ENCODE measurements at places on chromosomes 5 and 9.

DNA sequence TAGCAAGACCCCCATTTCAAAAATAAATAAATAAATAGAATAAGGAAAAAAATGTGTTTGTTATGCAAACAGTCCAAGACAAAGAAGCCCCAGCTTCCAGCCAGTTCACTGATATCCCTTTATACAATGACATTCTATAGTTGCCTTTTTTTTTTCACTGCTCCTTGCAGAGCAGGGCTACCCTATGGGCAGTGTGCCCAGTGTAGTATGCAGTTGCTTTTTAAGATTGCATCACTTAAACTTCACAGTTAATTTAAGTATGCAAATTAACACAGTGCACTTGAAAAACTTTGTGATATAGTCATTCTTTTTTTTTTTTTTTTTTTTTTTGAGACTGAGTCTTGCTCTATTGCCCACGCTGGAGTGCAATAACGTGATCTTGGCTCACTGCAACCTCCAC, 40.8 kb upstream of the ARRDC3 start:
- DNase-seq = no peak

- no peak for DNase-seq
Observed at GRCh38 chr9:124164811-124165210, 92.9 kb upstream of the NEK6 start.

- no peak for DNase-seq
Observed at GRCh38 chr9:127014216-127014909, 99.8 kb downstream of the RALGPS1 start.

DNA sequence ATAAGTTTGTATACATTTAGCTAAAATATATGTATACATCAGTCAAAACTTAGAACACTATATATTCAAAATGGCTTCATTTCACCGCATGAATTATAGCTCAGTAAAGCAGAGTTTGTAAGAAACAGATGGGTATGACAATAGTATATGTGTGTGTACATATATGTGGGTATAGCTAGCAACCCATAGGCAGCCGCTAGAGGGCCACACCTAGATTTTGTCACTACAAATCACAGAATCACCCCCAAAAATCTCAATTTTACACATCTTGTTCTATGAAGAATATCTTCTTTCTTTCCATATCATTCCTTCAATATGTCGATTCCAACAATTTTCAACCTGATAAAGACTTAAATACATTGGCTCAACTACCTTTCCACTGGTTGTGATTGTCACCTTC, 357.8 kb upstream of the CCNG1 start:
- DNase-seq = no peak

- DNase-seq = no peak
Observed at GRCh38 chr5:121816164-121816563, 35.5 kb upstream of the FTMT start.

GRCh38 chr5:166285361-166285760, 2006.1 kb upstream of the WWC1 start:
- no peak for DNase-seq

DNA sequence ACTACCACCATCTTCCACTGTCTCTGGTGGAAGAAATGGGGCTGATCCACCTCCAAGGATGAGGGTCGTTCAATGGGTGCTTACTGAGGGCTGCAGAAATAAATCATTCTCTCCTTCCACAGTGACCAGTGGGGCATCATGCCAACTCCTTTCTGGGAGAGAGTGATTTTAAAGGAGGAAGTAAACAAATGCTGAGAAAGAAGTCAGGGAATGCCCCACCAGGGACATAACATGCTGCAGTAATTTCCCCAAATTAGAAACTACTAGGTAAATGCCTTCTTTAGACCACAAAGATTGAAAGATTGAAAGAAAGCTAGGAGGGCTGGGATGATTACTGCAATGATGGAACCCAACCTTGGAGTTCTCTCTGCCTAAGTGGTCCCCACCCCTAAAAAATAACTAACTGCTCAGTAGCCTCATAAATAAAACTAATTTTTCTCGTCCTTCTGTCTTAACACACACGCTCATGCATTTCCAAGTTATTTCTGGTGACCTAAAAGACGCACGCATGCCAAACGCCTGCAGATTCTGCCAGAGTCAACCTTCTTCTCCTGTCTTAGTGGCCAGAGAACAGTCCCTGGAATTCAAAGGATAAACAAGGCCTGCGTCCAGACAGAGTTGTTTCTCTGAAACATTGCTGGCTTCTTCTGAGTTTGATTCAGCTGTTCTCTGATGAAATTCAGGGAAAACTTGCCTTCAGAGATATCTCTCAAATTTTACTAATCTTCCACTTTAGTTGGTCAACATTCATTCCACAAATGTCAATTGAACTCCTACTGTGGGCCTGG, 250.0 kb downstream of the NR3C1 start:
- DNase-seq = no peak

DNA sequence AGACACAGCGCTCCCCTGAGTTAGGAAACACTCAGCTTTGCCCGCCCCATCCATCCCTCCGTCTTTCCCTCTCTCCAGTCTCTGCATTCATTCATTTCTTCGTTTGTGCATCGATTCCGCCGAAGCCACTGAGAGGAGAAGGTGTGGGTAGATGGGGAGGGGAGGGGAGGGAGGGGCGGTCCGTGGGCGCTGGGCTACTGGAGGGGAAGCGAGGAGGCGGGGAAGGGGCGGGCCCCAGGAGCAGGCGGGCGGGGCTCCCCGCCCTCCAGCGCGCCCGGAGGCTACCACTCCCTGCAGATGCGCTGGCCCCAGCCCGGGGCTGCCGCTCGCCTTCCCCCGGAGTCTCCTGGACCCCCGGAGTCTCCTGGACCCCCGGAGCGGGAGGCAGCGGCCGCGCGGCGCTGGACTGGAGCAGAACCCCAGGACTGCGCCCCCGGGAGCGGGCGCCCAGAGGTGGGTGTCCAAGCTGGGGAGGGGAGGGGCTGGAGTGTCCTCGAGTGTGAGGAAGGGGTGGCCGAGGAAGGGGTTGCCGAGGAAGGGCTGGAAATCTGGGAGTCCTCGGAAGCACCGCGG, 159.5 kb downstream of the C9orf152 start:
- DNase-seq = peak; percentile 71

DNA sequence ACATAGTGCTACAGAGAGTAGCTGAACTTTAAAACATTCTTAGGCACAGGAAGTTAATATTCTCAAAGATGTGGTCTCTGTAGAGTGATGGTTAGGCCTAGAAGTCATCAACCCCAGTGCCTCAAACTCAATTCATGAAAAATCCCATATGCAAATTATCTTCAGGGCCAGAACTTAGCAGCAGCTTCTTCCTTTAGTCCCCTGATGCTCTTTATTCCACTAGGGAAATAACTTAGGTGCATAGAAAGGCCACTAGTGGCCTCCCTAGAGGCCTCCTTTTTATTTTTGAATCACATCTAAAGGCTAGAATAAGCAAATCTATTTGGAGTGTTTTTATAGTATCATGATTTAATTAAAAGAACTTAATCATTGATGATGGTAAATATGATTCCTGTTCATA, 88.3 kb downstream of the GIN1 start:
- DNase-seq = no peak

GRCh38 chr9:78858266-78858665, 561.3 kb downstream of the PSAT1 start:
- no peak for DNase-seq

- DNase-seq = no peak
Observed at GRCh38 chr5:141431286-141431685, 979 bp downstream of the PCDHGA12 start.

GRCh38 chr5:128574041-128574440, 36.0 kb upstream of the FBN2 start:
- no peak for DNase-seq

GRCh38 chr5:54109626-54110330, 200.6 kb downstream of the ARL15 start:
- no peak for DNase-seq

GRCh38 chr5:138109463-138110265, 25.8 kb downstream of the WNT8A start:
- DNase-seq = no peak

DNA sequence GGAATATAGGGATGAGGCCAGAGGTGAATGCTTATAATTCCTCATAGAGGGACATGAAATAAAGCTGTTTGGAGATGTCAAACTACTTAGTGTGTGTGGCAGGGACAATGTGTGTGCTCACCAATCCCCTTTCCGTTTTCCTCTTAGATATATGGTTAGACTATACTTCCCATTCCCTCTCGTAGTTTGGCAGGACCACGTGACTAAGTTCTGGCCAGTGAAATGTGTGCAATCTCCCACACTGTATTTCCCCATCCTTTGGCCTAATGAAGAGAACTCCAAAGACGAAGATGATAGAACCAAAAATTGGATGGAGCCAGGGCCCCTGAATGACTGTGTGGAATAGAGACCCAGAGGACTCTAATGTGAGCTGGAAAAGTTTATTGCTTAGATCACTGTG, 233.4 kb upstream of the KLF4 start:
- DNase-seq = no peak

- DNase-seq = no peak
Observed at GRCh38 chr5:40206030-40206429, 473.7 kb upstream of the PTGER4 start.

DNA sequence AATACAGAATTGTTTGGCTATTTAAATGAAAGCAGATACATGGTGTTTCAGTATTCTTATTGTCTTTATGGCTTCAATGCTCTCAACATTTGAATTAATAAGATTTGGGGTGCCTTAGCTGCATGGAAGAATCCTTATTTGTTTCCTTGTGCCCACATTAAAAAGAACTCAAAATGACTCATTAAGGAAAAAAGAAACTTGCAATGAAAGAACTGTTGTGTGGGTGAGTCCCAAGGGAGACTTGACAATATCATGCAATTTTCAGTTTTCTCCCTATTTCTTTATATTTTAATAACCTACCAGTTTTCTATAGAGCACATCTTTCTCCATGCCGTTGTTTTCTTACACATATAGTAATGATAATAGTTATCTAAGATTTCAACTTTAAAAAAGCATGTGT, 404.0 kb downstream of the PDE4D start:
- no peak for DNase-seq

DNA sequence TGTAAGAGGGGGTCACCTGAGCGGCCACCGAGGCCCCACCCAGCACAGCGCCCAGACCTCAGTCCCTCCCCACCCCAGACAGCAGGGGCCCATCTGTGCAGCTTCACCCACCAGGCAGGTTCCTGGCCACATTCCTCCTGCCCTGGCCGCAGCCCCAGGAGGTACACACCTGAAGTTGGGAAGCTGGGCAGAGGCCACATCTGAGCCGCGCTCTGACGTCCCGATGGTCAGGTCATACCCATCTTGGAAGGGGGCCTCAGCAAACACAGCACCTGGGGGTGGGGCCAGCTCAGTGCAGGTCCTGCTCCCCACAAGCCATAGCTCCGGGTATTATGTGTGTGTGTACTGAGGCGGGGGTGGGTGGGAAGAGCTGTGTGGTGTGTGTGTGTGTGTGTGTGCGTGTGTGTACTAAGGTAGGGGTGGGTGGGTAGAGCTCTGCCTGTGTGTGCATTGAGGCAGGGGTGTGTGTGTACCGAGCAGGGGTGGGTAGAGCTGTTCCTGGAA, 5.6 kb downstream of the SPOUT1 start:
- no peak for DNase-seq

- no peak for DNase-seq
Observed at GRCh38 chr5:107319901-107320300, 350.8 kb downstream of the EFNA5 start.

GRCh38 chr9:138007566-138007917, 130.0 kb downstream of the CACNA1B start:
- no peak for DNase-seq

DNA sequence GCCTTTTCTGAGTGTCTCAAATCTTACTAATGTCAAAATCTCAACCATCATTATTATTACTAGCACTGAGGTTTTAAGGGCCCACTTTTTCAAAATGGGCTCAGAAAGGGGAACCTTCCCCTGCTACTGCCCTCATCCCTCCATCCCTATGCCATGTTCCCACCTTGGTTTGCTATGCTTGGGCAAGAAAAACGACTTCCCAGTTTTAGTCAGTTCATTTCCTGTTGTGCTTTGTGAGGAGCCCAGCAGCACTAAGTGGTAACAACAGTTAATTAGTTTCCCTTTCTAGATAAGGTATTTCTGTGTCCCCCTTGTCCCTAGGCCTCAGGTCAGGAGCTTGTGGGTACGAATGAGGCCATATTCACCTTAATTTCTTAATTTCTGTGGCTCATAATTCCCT, 595.2 kb downstream of the RAB3C start:
- no peak for DNase-seq

GRCh38 chr5:43627028-43627427, 24.0 kb downstream of the NNT start:
- peak; percentile 46 for DNase-seq

GRCh38 chr5:34519489-34520220, 136.5 kb upstream of the RAI14 start:
- DNase-seq = no peak

GRCh38 chr5:168920019-168920810, 341.0 kb upstream of the PANK3 start:
- DNase-seq = no peak

- no peak for DNase-seq
Observed at GRCh38 chr5:154369682-154370081, 76.1 kb upstream of the SAP30L start.

DNA sequence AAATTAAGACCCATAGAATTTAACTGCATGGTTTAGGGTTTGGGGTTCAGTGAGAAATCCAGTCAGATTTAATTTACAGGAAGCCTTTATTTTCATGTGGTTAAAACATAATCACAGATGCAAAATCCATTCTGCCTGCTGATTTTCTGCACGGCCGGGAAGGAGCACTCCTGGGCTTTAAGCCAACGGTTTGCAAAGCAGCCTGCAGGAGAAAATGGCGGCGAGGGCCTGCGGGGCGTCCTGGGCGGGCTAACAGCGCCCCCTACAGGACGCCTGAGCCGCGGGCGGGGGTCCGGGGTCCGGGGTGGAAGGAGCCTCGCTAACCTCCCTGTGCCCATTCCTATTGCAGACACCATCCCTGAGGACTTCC, 47.6 kb downstream of the THBS4 start:
- DNase-seq = peak; percentile 16

- no peak for DNase-seq
Observed at GRCh38 chr5:157708866-157709265, 22.4 kb upstream of the THG1L start.

GRCh38 chr9:93301291-93301811, 117.4 kb downstream of the WNK2 start:
- no peak for DNase-seq

GRCh38 chr5:180209137-180209581, at the start of gene RASGEF1C:
TSS of gene RASGEF1C (minus strand) at chr5:180209211. CDS start at chr5:180138052, 71,159 bp downstream.
- DNase-seq = peak; percentile 26

DNA sequence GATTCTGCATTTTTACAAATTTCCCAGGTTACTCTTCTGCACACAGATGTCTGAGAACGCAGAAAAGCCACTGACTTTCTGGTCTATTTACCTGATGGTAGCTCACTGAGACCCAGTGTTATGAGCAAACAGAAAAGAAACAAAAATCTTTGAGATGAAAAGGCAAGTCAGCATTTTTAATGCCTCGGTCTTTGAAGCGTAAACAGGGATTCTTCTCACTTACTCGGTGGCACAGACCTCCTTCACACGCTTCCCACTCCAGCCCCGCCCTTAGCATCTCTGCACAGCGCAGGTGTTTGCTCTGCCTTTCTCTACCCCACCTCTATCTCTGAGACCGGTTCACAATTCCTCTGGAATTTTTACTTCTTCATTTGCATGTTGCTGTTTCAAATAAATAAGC, 195.0 kb upstream of the IRX1 start:
- DNase-seq = no peak

Measured in AML-193 (cell line).